ENCODE measurements at places on chromosomes 13 and 19.

DNA sequence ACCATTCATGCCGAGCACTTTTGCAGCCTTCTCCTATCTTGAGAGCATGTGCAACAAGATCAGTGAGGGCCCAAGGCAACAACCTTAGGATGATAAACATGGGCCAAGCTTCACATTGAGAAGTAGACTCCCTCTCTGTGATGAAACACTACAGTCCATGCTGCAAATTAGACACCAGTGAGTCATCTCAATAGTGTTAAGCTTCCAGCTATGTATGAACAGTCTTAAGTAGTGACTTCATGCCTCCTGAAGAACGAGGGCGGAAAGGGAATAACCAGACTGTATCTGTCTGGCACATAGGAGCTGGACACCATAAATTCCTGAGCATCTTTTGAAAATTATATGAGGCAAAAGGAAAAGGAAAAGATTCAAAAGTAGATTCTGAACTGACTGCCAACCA lies 309.9 kb upstream of the SLITRK1 start:
- peak; percentile 92 for DNase-seq

DNA sequence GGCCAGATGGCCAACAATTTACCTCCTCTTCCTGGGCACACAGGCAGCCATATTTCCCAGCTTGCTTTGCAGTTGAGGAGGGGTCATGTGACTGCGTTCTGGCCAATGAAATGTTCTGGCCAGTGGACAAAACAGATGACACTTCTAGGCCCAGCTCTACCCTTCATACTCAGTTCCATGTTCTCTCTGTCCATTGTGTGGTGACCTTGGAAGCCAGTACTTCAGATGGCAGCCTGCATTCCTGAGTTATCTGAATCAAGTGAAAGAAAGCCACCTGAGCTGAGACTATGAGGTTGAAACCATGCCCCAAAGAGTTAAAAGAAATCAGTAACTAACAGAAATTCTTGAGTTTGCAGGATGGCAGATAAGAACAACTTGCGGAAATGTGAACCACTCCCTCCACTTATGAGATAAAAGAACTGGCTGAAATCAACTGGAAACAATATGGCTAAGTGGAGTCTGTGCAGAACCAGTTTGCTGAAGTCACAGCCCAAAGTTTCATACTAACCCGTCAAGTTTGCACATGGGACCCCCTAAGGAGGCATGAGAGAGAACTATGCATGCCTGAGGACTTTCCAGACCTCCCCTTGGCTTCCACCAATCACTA lies 8.1 kb downstream of the FAM187B start:
- no peak for DNase-seq

DNA sequence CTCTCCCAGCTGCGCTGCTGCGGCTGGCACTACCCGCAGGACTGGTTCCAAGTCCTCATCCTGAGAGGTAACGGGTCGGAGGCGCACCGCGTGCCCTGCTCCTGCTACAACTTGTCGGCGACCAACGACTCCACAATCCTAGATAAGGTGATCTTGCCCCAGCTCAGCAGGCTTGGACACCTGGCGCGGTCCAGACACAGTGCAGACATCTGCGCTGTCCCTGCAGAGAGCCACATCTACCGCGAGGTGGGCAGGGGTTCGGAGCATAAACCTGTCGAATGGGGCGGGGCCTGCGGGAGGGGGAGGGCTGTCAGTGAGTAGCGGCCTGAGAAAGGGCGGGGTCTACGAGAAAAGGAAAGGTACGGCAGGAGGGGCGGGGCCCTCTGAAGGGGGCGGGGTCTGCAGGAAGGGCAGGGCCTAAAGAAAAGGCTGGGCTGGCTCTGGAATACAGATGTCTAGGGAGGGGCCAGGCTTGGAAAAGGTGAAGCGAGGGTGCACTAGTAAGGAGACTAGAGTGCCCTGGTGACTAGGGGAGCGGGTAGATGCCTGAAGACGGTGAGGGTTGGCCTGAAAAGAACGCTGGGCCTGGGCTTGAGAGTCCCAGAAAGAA lies 3.6 kb downstream of the CD37 start:
- no peak for DNase-seq

DNA sequence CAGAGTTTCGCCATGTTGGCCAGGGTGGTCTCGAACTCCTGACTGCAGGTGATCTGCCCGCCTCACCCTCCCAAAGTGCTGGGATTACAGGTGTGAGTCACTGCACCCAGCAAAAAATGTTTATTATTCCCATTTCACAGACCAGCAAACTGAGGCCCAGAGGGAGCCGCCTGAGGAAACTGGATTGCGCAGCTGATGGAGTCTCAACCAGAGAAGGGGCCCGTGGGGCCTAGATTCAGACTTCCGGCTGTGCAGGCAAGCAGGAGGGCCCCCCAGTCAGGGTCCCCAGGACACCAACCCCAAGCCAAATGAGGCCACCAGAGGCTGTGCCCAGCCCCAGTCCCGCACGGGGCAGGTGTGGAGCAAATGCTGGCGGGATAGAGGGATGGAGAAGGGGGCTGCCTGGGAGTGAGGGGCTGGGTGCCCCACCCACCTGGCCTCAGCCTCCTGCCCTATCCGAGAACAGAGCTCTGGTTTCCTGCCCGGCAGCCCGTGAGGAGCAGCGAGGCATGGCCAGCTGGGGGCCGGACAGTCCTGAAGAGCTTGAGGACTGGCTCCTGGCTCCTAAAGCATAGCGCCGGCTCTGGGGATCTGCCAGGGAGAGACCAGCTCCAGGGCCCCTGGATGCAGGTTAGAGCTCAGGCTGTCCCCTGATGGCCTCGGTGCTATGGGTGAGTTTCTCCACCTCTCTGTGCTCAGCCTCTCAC lies 22.0 kb downstream of the MISP start:
- no peak for DNase-seq

GRCh38 chr13:103852036-103852435 lies 785.8 kb upstream of the SLC10A2 start:
- DNase-seq = no peak
